ENCODE measurements at places on chromosomes 16 and 17.

GRCh38 chr17:55969562-55970324 lies 183.5 kb upstream of the ANKFN1 start:
- no peak for DNase-seq

- no peak for DNase-seq
Measured at GRCh38 chr17:29619251-29619650, 3.5 kb downstream of the CORO6 start.

GRCh38 chr17:5254903-5255521 lies 20.4 kb upstream of the SCIMP start:
- DNase-seq = no peak

DNA sequence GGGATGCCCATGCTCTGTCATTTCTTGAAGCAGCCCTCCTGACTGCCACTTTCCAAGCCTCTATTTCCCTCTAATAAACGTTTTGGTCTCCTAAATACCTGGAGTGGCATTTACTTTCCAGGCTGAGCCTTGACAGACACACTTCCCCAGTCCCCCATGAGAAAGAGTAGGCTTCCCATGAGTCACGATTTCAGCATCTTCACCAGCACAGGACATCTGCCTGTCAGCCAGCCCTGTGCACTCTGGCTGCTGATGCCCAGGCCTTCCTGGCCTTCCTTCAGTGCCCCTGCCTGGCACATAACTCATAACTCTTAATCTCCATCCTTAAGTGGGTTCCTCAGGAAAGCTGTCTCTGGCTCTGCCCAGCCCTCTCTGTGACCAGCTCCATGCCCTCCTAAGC lies 30.8 kb upstream of the GAS7 start:
- no peak for DNase-seq

GRCh38 chr17:82494236-82495055 lies 25.1 kb upstream of the FOXK2 start:
- peak; percentile 76 for DNase-seq

DNA sequence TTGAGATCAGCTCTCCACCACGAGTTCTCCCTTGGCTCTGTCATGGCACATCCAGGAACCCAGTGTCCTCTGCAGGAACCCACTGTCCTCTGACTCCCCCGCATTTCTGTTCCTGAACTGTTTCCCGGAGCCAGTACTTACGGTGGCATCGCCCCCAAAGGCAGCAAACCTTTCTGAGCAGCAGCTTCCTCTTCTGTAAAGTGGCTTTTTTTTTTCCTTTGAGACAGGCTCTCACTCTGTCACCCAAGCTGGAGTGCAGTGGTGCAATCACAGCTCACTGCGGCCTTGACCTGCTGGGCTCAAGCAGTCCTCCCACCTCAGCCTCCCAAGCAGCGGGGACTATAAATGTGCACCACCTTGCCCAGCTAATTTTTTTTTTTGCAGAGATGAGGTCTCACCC lies 32.2 kb downstream of the NAGPA start:
- no peak for DNase-seq

DNA sequence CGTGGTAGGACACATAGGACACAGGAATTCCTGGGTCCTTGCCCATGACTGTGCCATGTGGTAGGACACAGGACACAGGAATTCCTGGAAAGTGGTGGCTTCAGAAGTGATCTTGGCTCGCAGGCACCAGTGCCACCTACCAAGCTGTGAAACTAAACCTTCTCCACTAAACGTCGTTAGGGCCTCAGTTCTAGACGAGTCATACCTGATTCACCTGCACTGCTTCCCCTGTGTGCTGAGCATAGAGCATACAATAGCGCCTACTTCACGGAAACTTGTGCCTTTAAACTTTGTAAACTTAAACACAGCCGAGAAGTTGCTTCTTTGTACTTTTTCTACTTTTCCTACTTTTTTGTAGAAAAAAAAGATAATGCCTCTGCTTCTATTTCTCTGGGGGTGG lies 4.8 kb downstream of the SOX8 start:
- no peak for DNase-seq

DNA sequence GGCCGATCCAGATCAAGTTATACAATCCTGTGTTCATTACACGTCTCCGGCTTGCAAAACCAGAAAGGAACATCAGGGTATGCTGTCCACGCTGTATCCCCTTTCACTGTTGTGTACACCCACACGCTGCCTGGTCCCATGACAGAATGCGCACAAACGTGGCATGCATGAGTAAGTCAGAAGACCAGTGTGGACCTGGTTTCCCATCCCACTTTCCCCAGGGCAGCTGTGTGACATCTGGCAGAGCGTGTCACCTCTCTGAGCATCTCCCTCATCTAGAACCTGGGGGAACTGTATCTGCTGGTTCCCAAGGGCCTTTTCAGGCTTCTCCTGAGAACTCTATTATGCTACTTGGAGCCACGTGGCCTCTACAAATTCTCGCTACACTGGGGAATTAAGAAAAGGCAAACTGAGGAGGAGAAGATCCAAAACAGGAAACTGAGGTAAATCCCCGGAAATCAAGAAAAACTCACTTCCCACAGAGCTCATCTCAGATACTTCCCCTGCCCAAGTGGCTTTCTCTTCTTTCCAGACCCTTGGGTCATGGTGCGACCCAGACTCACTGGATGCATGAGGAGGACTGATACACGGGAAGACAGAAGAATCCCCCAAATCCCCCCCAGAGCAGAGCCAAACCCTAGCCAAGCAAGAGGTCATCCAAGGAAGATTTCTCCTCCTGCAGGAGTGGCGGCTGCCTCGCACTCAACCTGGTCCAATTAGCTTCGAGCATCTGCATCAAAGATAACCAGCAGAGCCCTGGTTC lies 139.3 kb downstream of the GAS7 start:
- no peak for DNase-seq

GRCh38 chr17:37218849-37219248 lies 156.9 kb upstream of the C17orf78 start:
- DNase-seq = no peak

- no peak for DNase-seq
Measured at GRCh38 chr17:17605729-17606088, 14.2 kb upstream of the PEMT start.

- DNase-seq = no peak
Measured at GRCh38 chr17:19753051-19753509, 5.0 kb upstream of the ALDH3A1 start.

- DNase-seq = no peak
Measured at GRCh38 chr17:10875430-10875851, 37.6 kb upstream of the PIRT start.

DNA sequence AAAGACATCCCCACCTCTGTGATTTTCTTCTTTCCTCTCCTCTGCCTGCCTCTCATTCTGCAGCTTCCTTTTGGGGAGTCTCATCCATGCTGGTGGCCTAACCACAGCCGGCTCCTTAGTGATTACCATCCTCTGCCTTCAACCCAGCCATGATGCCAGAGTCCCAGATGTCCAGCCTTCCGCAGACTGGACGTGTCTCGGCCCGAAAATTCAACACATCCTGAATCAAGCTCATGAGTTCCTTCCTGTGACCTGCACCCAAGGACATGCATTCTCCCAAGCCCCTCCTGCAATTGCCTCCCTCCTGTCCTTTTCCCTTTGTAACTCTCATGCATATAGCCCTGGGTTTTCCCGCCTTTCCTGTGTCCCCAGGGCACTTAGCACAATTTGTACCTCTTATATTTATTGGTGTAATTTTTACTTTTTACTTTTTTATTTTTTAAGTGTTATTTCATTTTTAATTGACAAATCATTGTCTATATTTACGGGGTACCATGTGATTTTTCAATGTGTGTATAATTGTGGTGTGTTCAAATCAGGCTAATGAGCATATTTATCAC lies 1.2 kb upstream of the SLC13A5 start:
- no peak for DNase-seq
